Stimulated activated CD8-positive, alpha-beta memory T cell treated with anti-CD3 and anti-CD28 coated beads, Interleukin-2, amount 100 ng/mL, for 1 hour (primary cell): ENCODE measurements at places on chromosomes 5 and 9.

DNA sequence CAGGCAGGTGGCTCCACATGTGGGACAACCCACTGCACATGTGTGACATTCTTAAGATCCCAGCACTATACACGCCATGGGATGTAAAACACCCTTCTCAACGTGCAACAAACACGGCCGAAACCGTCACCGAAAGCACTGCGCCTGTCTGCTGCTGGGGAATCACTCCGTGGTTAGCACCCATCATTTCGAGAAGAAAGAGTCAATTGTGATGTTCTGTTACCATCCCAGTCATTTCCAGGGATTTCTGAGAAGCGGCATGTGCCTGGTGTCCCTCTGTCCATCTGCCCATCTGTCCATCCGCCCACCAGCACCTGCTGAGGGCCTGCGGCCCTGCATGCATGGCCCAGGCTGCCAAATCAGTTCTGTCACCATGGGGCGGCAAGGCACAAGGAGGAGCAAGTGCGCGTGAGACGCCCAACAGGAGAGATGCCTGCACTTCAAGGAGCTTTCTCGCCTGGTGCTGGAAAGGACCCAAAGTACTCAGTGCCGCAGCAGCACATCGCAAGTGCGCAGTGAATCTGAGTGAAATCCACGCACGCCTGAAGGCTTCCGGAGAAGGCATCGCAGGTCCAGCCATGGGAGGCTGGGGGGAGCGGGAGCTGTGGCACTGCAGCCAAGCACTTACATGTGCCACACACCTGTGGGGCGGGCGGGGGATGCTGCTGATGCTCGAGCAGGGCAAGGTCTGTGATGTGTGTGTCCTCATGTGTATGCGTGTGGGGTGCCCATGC is 38.0 kb downstream of the VAV2 start:
- DNase-seq, result no peak

DNA sequence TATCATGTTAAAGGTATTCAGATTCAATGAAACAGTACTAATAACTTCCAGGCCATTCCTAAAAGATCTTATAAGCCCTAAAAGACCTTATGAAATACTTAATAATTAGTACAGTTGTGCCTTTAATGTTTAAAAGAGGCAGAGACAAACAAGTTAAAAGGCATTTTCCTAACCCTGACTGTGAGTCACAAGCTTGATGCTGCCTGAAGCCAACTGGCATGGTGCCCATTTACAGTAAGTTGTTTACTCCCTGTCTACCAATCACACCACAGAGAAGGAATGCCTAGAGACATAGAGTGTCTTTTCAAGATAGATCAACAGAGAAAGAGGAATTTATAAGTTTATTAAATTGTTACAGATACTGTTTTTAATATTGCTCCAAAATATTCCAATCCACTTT is 47.8 kb downstream of the NR3C1 start:
- peak; percentile 44 for DNase-seq

- no peak for DNase-seq
These were observed 456.6 kb downstream of the ARHGEF28 start for GRCh38 chr5:74082512-74083055.

DNA sequence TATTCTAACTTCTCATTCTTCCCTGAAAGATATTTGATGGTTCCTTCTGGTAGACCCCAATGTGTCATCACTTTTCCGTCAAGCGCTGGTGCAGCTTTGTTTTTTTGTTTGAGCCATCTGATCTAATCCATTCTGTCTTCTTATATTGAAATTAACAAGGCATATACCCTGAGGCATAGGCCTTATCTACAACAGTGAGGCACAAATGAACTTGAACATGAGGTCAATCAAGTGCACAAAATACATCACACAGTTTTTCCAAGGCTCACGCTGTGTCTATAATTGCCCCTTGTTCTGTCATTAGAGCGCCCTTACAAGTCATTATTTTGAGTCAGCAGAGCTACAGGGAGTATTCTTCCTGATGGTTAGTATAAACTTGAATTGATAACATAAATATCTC is 406.6 kb downstream of the MAT2B start:
- DNase-seq, result no peak

- DNase-seq, result no peak
These were observed 7.3 kb downstream of the GLRX start for GRCh38 chr5:95815155-95815729.

DNA sequence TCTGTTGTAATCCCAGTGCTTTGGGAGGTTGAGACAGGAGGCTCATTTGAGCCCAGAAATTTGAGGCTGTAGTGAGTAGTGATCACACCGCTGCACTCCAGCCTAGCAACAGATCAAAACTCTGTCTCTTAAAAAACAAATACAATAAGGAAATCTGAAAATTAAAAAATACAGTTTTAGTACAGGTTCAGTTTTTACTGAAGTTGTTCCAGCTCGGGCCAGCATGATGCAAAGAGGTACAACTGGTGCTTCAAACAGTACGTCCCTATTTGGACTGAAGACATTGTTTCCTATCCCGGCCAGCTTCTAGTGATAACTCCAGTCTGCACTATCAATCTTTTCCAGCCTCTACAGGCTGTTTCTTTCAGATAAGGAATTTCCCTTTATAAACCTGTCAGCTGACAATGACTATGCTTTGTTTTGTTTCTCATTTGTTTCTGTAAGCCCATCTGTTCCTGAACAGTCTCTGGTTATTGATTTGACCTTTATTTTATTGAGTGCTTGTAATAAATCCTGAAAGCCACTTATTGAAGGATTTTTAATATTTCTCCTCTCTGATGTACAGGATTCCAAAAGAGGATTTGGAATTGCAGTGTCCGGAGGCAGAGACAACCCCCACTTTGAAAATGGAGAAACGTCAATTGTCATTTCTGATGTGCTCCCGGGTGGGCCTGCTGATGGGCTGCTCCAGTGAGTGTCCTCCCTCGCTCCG is 41.9 kb downstream of the TJP2 start:
- no peak for DNase-seq

- DNase-seq, result no peak
These were observed 1032.6 kb downstream of the CDH12 start for GRCh38 chr5:21820527-21820926.

- peak; percentile 8 for DNase-seq
These were observed 417 bp downstream of the SRD5A1 start for GRCh38 chr5:6633469-6634245.

- no peak for DNase-seq
These were observed 2.0 kb upstream of the MEIKIN start for GRCh38 chr5:131947445-131947844.

GRCh38 chr5:95076395-95077185 is 208.3 kb downstream of the MCTP1 start:
- no peak for DNase-seq

DNA sequence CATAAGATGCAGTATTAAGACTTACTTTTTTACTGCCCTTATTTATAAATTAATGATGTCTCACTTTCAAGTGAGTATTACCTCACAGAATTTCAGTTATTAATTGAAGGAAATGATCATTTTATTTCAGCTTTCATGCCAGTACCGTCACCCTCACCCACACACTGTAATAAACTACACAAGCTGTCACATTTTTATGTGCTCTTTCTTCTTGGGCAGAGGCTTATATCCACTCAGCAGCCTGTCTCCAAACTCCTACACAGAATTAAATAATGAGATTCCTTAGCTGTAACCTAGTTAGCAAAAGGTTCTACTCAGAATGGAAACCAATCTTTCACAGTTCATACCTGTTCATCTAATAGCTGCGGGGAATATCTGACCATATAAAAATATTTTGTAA is 1915.8 kb upstream of the CDH6 start:
- no peak for DNase-seq

DNA sequence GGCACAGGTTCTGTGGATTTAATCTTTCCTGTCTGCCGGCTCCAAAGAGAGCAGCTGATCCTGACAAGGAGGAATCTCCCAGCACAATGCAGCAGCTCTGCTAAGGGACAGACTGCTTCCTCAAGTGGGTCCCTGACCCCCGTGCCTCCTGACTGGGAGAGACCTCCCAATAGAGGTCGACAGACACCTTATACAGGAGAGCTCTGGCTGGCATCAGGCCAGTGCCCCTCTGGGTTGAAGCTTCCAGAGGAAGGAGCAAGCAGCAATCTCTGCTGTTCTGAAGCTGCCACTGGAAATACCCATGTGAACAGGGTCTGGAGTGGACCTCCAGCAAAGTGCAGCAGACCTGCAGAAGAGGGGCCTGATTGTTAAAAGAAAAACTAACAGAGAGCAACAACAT is 630.2 kb upstream of the FTMT start:
- DNase-seq, result no peak

DNA sequence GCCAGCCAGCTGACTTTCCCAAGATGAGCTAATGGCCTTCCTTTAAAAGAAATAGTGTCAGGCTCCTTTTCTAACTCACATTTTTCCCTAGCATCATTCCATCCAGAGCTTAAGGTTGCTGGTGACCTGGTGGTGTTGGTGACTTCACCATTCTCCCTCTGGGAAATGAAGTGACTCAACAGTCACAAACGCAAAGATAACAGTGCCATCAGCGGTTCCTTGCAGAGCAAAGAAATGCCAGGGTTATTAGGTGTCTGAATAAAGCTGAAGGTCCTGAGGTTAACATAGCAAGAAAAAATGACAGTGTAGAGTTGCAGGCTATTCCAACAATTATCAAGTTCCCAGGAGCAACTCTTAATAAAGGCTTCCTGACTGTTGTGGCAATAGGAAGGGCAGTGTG is 111.8 kb upstream of the SLC44A1 start:
- no peak for DNase-seq

- no peak for DNase-seq
These were observed 35.2 kb downstream of the ANP32B start for GRCh38 chr9:98018347-98018746.

- no peak for DNase-seq
These were observed 46.2 kb downstream of the GALNT10 start for GRCh38 chr5:154236536-154237375.

GRCh38 chr5:81003811-81004386 is 43.7 kb downstream of the RASGRF2 start:
- DNase-seq, result no peak

DNA sequence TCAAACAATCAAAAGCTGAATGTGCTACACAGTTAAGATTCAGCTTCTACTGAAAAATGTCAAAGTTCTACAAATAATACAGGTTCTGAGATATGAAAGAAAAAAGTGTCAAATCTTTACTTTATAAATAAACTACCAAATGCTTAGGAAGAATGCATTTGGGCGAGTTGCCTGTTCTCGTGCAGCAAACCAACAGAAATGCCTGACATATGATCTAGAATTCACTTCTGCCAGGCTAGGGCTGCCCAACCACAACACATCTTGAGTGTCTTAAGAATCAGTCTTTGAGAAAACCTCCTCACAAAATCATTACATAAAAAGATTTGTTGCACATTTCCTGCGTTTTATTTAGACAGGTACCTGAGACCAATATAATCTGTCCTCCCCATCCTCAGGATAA is 42.2 kb downstream of the ANKH start:
- no peak for DNase-seq

- DNase-seq, result no peak
These were observed 75.2 kb upstream of the COX7C start for GRCh38 chr5:86542532-86542931.

GRCh38 chr5:96963267-96963666 is 27.4 kb downstream of the LNPEP start:
- no peak for DNase-seq

- no peak for DNase-seq
These were observed 481.7 kb upstream of the PAPPA start for GRCh38 chr9:115671963-115672305.

- DNase-seq, result no peak
These were observed 93.9 kb downstream of the SETX start for GRCh38 chr9:132260846-132261245.

GRCh38 chr5:128407944-128408343 is 130.1 kb downstream of the FBN2 start:
- DNase-seq, result no peak

GRCh38 chr9:69076550-69076949 is 41.0 kb downstream of the FXN start:
- no peak for DNase-seq

- no peak for DNase-seq
These were observed 82.0 kb upstream of the TRIO start for GRCh38 chr5:14061106-14061505.

- DNase-seq, result no peak
These were observed 987 bp downstream of the RAB24 start for GRCh38 chr5:177302354-177303110.

- no peak for DNase-seq
These were observed 115.9 kb downstream of the RGS3 start for GRCh38 chr9:113579283-113580040.

DNA sequence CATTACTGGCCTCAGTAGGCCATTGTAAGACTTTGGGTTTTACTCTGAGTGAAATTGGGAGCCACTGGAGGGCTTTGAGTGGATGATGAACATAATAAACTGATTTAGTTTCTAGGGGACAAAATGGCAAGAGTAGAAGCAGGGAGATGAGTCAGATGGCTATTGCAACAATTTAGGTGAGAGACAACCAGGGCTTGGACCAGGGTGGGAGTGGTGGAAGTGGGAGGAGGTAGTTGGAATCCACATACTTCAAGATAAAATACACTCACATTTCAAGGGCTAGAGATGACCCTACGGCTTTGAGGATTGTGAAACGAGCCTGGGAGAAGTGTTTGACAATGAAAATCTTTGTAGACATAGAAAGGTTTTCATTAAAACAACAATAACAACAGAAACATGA is 136.3 kb downstream of the ACTBL2 start:
- no peak for DNase-seq

GRCh38 chr9:91677822-91678436 is 254.3 kb upstream of the NFIL3 start:
- DNase-seq, result no peak

- DNase-seq, result no peak
These were observed 101.0 kb downstream of the FGF1 start for GRCh38 chr5:142584891-142585290.

DNA sequence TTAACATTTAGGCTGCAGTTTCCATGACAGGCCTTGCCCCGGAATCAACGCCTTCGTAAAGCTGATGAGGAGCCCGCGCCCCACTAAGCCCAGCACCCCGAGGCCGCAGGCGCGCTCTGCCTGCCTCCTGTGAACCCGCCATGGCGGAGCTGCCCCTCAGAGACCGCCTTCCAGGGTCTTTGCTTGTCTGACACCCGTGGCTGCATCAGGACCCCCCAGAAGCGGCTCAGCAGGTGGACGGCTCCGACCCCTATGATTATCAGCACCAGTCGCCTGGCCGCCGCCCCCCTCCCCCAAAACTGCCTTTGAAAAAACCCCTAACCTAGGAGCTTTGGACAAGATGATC is 507 bp upstream of the DPH7 start:
- DNase-seq, result no peak

GRCh38 chr5:103539376-103540330 is 22.9 kb downstream of the NUDT12 start:
- no peak for DNase-seq

DNA sequence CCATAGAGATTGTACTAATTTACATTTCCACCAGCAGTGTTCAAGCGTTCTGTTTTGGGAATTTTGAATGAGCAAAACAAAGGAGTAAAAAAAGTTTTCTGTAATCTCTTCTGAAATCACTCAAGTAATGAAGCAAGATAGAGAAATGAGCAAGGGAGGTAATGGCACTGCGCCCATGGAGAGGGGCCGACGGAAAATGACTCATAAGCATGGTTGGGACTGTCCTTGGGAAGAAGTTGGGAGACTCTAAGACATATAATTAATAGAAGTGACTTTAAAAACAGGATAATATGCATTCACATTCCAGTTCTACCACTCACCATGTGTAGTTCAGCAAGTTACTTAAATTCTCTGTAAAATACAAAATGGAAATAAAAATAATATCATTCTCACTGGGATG is 62.5 kb upstream of the C5orf46 start:
- no peak for DNase-seq

GRCh38 chr5:31116466-31117031 is 76.9 kb upstream of the CDH6 start:
- no peak for DNase-seq

GRCh38 chr5:54680998-54681397 is 163.4 kb downstream of the SNX18 start:
- no peak for DNase-seq

GRCh38 chr5:179275381-179275878 is 69.8 kb downstream of the ADAMTS2 start:
- no peak for DNase-seq
